ENCODE measurements at places on chromosomes 11 and 22.

DNA sequence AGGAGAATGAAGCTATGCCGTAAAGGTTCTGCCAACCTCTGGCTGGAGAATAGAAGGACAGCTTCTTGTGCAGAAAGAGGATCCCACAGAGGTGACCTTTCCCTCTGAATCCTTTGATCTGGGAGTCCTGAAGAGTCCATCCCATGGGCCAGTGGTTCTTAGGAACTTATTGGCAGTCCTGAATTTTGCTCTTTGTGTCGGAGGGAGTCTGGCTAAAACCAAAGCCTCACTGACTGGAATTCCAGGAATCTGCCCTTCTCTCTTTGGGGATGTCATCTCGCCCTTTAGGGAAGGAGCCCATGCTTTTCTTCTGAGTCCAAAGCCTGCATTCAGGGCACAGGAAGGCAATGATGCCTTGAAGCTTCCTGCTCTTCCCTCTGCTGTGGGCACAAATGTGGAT lies 45.5 kb downstream of the PKNOX2 start:
- DNase-seq = no peak

- DNase-seq = no peak
These were observed 12.7 kb downstream of the PDHX start for GRCh38 chr11:34928960-34929680.

DNA sequence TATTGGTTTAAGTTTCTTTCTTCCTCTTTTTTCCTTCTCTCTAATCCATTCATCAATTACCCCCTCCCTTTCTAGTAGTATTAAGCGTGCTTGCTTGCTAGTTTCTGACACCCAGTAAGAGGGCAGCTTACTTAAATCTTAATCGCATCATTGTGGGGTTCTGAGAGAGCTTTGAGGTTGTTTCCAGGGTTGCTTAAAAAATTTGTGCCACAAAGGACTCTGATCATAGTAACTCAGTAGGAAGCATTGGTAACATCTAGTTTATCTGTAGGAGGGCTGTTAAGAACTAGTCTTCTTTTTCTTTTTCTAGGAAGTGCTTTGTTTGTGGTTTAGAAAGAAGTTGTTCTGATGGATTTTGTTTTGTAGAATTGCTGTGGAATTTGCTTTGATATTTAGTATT lies 45.3 kb downstream of the TMEM135 start:
- DNase-seq = no peak

GRCh38 chr22:45008186-45008681 lies 1.6 kb downstream of the PHF21B start:
- no peak for DNase-seq

GRCh38 chr11:86070142-86071056 lies 1.5 kb upstream of the PICALM start:
- no peak for DNase-seq

- peak; percentile 52 for DNase-seq
These were observed 23.5 kb downstream of the TP53I11 start for GRCh38 chr11:44927174-44927661.
